ENCODE measurements at places on chromosomes 6 and 20. TPM values are rescaled to one million over a fixed set of nuclear protein-coding genes. Genes with fewer than 3 reads are reported as not detected.

GRCh38 chr20:62382306-62383198, 4.4 kb upstream of the RPS21 start:
- peak; percentile 72 for DNase-seq

Gene MRAP2
- total RNA-seq: not detected

Gene MYL9
- total RNA-seq: 8.0 TPM

Gene NOTCH4
- total RNA-seq: 4.0 TPM

- DNase-seq: no peak
Measured at GRCh38 chr20:36313476-36313875, 7.3 kb downstream of the DLGAP4 start.

Gene PLA2G7
- 0.51 TPM for total RNA-seq

DNA sequence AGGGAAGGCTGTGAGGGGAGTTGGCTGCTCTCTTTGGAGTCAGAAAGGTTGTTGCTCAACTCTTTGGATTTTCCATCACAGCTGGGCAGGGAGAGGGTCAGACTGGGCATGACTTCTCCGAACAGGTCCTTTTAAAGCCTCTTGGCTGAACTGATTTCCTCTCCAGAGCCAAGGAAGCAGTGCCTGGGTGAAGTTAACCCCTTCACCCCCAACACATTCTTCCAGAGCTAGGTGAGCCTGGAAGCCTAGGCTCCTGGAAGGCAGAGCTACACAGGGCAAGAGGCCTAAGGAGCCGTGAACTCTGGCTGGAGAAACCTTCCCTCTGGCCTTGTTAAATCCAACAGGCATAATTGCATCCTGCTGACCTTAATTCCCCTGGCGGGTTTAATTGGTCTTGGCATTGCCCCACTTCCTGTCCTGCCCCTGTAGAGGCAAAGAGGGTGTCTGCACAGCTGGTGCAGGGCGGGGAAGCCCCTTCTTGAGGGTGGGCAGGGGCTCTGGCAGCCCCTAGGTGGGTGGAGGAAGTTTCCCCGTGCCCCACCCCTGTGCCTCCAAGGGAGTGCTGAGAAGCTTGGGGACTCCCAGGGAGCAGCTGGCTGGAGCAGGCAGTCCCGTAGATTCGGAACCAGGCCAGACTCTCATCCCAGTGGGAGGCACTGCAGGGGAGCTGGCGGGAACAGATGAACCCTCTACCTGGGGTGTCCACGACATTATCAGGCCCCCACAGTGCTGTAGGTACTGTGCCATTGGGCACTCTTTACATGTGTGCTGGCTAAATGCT, 3.6 kb upstream of the MYLK2 start:
- DNase-seq: no peak

DNA sequence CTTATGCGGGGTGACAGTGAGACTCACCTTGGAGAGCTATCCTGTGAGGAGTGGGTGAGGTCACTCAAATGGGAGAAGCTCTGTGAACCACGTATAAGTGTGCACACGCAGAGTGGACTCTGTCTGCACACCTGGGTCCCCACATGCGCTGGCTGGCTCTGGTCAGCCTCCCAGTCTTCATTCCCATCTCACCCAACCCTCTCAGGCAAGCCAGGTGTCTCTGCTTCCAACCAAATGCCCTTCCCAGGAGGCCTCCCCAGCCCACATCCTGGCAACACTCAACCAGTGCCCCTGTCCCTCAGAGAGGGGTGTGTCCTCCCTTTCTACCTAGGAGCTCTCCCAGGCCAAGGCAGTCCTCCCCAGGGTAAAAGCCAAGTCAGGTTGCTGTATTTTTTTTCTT, 8.0 kb upstream of the PI16 start:
- no peak for DNase-seq

GRCh38 chr20:18773566-18773965, 40.0 kb upstream of the SCP2D1 start:
- DNase-seq: no peak

- no peak for DNase-seq
Measured at GRCh38 chr6:51463321-51463720, 624.1 kb downstream of the PKHD1 start.

DNA sequence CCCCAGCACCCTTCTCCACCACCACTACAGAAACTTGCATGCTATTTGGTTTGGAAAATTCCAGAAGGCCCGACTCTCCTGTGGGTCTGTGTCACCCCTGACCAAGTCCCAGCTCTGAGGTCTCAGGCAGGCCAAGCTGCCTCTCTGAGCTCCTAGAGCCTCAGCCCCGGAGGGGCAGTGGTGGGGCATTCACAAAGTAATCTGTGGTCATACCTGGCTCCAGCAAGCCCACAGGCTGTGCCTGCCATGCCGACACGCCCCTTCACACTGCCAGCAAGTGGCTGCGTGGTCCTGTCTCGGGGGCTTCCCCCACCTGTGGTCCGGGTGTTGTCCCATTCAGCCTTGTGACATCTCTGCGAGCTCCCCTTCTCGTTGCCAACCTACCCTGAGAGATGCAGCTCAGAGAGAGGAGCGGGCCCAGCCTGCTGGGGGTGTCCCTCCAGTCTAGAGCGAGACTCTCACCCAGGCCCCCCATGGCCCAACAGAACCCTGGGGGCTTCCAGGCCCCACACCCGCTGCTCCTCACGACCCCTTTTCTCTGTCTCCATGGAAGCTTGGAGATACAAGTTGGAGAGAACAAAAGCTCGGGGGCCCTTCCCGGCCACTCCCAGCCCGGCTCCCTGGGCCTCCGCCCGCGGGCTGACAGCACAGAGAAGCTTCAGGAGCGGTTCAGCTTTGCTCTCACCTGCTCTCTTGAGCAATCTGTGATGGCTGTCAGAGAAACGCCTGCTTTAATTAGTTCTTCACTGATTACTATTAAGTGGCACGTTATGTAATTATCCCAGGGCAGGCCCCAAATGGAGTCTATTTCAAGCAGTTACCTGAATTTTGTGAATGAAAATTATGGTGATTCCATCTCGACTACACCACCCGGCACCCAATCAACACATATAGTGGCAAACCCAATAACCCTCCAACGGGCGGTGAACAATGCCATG, 147.7 kb upstream of the PHACTR3 start:
- no peak for DNase-seq

GRCh38 chr20:17543531-17544131, 12.5 kb upstream of the BFSP1 start:
- DNase-seq: no peak

All from activated B cell treated with CpG ODN at 0.5 μM for 24 hours (primary cell).